ENCODE measurements at places on chromosomes 1 and 21. TPM values are rescaled to one million over a fixed set of nuclear protein-coding genes. Genes with fewer than 3 reads are reported as not detected.

GRCh38 chr1:33335020-33335419, 14.1 kb upstream of the A3GALT2 start:
- DNase-seq = no peak

The C1orf226 gene
- 1.0 TPM for polyA plus RNA-seq

- DNase-seq = no peak
Observed at GRCh38 chr1:32491386-32491785, 26.5 kb downstream of the ZBTB8B start.

DNA sequence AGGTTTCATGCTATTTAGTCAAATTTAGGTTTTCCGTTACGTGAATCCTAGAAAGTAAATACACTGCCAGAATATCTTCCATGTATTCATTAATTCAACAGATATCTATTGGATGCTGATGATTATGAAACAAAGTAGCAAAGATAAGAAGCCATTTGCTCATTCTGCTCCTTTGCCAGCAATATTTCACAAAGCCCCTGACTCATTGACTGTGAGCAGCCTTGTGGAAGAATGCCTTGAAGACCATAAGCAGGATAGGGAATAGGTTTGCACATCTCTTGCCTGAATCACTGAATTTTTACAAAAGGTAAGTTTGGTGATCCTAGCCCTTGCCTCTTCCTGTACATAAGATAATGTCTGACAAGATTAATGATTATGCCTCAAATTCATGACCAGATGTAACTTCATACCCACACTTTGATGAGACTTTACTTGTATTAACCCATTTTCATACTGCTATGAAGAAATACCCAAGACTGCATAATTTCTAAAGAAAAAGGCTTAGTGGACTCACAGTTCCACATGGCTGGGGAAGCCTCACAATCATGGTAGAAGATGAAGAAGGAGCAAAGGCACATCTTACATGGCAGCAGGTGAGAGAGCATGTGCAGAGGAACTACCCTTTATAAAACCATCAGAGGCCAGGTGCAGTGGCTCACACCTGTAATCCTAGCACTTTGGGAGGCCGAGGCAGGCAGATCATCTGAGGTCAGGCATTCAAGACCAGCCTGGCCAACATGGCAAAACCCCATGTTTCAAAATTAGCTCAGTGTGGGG, 1.6 kb upstream of the PIGK start:
- no peak for DNase-seq

- DNase-seq = no peak
Observed at GRCh38 chr1:162861101-162861500, at the start of gene CCDC190. CCDC190 (minus strand) TSS chr1:162861175; CDS start chr1:162859646, 1,529 bp downstream.

The STRIP1 gene
- 37.3 TPM for polyA plus RNA-seq

DNA sequence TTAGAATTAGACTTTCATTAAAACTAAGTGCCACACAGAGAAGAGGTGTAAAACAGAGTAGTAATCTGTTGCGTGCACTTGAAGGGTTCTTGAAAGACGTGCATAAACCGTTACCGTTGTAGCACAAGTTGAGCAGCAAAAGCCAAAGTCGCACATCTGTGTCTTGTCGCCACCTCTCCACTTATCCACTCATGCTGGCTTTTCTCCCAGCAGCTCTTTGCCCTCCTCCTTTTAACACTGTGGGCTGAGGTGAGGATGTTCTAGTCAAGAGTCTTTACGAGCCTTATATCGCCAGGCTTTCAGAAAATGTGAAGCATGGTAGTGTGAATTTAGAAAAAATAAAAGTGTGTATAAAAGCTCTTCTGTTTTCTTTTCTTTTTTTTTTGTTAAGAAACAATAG, 48.0 kb downstream of the NR5A2 start:
- no peak for DNase-seq

GRCh38 chr1:206540044-206540780, 32.9 kb downstream of the RASSF5 start:
- no peak for DNase-seq

DNA sequence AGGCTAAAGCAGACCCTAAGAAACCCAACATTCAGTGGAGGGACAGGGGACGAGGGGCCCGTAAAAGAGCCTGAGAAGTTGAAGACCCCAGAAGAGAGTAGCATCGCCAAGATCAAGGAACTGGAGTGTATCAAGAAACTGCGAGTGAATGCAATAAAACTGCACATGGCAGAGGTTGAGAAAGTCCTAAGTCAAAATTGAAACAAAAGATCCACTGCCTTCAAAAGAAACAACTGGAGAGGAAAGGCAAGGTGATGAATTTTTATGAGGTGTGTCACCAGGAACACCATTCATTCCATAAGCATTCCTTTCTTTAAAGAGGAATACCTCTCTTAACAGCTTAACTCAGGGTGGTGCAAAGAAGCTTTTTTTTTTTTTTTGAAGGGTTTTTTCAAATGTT, 38.3 kb upstream of the ADORA3 start:
- no peak for DNase-seq

GRCh38 chr1:204924013-204924759, 53.5 kb downstream of the NFASC start:
- DNase-seq = no peak

DNA sequence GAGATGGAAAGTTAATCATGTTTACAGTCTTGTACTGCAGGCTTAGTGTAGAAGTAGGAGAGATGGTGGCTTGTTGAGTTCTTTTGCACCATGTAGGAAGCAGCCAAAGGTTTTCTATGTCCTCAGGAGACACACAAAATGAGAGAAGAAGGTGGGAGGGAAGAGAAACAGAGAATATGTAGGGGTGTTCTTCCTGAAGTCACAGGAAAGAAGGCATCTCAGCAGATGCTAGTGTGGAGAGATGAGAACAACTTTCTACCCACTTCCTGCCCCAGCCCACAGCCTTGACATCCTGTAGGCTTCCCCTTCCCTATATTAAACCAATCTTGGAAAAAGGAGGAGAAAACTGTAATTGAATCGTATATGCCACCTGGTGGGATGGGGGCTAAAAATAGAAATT, 217.0 kb downstream of the S1PR1 start:
- no peak for DNase-seq

- DNase-seq = no peak
Observed at GRCh38 chr21:42931560-42932235, 6.3 kb upstream of the ERVH48-1 start.

DNA sequence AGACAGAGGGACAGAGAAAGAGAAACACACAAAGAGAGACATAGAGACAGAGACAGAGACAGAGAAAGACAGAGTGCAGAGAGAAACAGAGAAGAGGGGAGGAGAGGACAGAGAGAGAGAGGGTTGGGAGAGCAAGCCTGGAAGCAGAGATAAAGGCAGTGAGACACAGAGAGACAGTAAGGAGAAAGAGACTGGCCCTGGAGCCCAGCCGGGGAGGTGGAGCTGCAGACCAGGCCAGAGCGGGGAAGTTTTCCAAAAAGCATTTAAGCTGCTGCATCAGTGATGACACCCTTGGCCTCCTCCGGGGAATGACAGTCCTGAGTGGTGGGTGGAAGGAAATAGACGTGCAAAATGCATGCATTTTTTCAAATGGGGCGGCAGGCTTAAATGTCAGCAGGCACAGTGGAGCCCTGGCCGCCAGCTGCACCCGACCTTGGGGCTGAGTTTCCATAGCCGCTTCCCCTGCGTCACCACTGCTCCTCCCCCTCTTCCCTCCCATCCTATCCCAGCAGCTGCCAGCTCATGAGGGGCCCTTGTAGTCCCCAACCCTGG, 95.4 kb upstream of the KLHDC7A start:
- DNase-seq = no peak

GRCh38 chr1:154502744-154503115, 518 bp upstream of the SHE start:
- no peak for DNase-seq
